ENCODE measurements at places on chromosomes 2 and 18.

GRCh38 chr2:1607236-1607920 is 136.9 kb downstream of the PXDN start:
- no peak for DNase-seq

DNA sequence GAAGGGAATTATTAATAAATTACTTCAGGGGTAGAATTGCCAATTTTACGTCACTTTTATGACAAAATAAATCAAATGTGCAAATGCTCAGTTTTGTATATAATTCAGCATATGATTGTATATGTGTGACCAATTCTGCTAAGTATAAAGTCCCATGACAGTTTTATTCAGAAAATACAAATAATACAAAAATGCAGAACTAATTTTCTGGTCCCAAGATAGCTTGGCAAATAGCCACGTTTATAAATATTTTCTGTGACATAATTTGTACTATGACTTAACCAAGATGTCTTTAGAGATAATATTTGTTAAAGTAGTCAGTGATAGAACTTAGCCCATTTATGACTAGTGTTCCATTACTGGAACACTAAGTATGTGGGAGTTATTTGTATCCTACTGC is 24.2 kb upstream of the CAB39 start:
- DNase-seq, result no peak

DNA sequence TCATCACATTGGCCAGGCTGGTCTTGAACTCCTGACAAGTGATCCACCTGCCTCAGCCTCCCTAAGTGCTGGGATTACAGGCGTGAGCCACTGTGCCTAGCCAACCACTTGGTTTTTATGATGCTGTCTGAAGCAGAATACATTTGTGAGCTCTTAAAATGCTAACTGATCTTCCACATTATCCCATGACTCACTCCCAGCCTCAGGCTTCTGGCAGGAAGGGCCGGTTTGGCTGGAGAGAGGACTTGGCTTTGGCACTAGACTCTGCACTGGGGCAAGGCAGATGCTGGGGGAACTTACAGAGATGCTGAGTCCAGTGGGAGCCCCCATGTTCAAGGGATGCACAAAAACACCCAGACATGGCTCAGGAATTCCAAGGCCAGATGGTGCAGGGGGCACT is 40.5 kb upstream of the SH3BP4 start:
- DNase-seq, result no peak

DNA sequence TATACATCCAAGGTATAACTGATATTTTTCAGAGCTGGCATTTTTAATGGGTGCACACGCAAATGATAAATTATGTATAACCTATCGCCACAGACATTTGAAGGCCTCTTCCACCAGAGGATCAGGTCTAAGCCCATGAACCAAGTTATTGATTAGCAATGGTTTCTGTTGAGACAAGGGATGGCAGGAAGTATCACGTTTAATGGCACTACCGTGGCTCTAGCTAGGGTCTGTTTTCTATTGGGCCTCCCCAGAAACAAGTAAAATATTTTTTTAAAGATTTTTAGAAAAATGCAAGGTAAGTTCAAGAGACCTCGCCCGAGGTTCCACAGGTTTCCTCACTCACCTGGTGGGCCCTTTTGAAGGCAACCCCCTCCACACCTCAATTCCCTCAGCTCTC is 667 bp downstream of the GFPT1 start:
- DNase-seq, result no peak

DNA sequence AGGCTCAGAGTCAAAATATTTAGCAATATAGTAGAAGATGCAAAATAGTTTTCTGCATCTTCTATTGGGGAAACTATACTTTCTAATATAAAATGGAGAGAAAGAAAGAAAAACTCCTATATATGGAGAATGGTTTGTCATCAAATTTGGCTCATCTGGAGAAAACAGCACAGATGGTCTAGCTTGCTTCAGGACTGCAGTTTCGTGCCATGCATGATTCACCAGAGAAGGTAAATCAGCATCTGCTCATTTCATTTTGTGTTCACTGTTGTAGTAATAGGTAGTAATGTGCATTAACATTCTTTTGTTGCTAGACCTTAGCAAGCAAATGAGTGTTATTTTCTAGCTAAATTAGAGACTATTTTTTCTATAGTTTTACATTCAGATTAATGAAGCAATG is 179.0 kb downstream of the ASXL3 start:
- DNase-seq, result no peak

DNA sequence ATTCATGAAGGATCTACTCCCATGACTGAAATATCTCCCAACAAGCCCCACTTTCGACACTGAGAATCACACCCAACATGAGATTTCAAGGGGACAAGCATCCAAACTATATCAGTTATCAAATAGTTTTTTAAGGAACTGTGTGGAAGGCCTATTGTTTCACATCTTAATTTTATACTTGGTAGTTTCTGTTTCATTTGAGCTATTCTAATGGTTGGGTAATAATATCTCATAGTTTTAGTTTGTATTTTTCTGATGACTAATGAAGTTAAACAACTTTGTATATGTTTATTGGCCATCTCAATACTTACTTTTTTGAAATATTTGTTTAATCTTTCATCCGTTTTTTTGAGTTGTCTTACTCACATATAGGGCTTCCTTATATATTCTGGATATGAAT is 135.0 kb downstream of the SCG2 start:
- no peak for DNase-seq

DNA sequence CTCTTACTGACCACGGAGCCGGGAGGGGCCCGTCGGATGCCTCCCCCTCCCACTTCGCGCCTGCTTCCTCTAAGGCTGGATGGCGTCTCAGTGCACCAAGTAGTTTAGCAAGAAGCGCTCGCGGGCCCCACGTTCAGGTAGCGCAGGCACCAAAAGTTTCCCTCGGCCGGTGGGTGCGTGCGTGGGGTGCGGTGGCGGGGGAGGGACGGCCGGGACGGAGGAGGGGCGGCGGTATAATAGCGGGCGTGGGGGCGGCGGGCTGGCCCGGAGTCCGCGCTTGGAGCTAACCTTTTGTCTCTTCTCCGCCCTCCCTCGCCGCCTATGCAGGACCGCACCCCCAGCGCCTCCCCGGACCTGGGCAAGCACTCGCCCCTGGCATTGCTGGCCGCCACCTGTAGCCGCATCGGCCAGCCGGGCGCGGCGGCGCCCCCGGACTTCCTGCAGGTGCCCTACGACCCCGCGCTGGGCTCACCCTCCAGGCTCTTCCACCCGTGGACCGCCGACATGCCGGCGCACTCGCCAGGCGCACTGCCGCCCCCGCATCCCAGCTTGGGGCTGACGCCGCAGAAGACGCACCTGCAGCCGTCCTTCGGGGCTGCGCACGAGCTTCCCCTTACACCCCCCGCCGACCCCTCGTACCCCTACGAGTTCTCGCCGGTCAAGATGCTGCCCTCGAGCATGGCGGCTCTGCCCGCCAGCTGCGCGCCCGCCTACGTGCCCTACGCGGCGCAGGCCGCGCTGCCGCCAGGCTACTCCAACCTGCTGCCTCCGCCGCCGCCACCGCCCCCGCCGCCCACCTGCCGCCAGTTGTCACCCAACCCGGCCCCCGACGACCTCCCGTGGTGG is 1.0 kb downstream of the SP5 start:
- no peak for DNase-seq

DNA sequence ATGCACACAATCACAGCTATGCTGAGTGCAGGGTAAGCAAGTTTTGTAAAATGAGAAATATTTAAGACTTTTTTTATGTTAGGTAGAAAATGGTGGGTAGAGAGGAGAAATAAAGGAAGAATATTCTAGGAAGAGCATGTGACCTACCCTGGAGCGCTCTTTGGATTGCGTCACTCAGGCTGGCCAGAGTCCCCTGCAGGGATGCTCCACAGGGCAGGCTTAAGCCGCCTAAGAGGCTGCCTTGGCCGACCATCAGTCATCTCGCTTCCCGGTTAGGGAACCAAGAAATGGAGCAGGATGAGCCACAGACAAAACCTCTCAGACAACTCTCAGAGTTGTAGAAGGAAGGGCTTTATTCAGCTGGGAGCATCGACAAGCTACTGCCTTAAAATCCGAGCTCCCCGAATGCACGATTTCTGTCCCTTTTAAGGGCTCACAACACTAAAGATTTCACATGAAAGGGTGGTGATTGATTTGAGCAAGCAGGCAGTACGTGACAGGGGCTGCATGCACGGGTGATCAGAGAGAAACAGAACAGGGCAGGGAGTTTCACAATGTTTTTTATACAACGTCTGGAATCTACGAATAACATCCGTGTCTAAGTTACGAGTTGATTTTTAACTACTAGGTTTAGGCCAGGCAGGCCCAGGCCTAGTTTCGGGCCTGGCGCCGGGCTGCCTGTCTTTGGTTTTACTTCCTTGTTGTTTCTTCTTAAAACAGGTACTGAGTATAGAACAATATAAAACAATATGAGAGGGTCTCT is 1072.0 kb downstream of the CBLN2 start:
- DNase-seq, result no peak

DNA sequence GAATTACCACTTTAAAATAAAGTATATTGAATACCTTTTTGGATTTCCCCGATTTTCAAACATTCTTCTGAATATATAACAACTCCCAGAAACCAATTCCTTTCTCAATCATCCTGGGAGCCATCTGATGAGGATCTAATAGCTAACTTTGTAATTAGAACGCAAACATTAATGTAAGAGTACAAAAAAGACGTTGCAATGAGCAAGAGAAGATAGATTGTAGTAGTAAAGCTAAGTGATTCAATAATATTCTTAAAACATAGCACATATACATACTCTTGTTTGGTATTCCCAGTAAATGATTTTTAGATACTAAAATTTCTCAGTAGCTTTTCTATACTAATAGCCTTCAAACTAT is 1.1 kb downstream of the ABCA12 start:
- no peak for DNase-seq

GRCh38 chr2:217790681-217791392 is 212.0 kb downstream of the TNS1 start:
- no peak for DNase-seq

DNA sequence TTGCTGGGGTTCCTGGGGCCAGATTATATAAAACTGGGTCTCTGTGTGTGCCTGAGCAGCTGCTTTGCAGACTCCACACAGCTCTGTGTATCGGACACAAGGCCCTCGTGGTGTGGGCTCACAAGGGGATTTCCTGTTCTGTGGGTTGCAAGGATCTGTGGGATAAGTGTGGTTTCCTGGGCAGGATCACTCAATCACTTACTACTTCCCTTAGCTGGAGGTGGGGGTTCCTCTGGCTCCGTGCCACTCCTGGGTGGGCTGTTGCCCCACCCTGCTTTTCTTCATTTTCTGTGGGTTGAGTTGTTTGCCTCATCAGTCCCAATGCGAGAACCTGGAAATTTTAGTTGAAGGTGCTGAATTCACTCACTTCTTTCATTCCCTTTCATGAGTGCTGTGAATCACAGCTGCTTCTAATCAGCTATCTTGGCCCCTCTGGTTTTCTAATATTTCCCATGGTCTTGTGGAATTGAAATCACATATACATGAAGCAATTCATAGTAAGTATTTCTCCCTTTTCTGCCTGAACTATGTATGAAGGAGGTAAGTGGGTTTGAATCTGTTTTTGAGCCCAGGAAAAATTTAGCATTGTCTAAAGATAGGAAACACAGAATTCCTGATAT is 196.3 kb downstream of the DCDC2C start:
- no peak for DNase-seq

- DNase-seq, result no peak
Measured at GRCh38 chr18:9716780-9717563, 8.9 kb downstream of the RAB31 start.

All from stimulated activated CD4-positive, alpha-beta T cell treated with anti-CD3 and anti-CD28 coated beads, Interleukin-2, amount 100 ng/mL, for 24 hours (primary cell).